LoVo (cell line): ENCODE measurements at places on chromosomes 11 and 22.

DNA sequence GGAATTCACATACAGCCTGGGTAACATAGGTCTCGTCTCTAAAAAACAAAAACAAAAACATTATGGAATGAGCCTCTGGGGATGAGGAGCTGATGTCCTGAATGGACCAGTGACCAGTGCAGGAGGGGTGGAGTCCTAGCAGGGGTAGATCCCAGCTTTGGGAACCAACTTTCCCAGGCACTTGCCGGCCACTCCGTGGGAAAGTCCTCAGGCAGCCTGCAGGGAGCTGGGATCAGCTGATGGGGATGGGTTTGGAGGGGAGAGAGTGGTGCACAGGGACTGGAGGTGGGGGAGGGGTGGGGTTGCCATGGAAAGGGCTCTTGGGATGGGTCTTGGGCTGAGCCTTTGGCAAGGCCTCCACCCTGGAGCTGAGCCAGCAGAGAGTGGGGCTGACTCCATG lies 19.1 kb downstream of the MGAT3 start:
- DNase-seq, result no peak

DNA sequence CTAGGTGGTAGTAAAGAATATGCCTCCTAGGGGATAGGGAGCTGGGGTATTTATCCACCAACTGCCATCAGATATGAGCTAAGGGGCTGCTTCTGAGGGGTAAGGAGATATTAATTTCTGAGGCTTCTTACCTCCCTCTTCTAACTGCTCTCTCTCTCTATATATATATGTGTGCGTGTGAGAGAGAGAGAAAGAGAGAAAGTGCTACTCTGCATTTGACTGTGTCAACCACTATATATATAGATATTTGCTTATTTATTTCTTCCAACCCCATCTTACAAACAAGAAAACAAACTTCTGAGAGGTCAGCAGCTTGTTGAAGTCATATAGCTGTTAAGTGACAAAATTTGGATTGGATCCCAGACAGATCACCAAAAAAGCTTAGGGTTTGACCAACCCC lies 5.9 kb upstream of the HEPACAM start:
- no peak for DNase-seq

DNA sequence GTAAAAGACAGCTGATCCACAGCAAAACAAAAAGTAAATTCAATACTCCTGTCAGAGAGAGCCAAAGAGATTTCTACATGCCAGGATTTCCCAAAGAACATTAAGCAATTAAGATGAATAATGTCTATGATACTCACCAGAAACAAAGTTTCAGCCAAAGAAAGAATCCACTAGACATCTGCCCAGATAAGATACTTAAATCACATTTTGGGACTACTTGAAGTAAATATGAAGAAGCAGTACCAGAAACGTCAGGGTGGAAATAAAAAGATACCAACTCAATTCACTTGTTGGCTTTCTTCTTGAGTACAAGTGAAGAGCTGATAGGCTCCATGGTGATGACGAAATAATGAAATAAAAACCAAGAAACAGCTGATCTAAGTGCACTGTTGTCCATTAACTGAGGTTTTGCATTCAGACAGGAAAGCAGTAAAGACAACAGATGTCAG lies 31.6 kb upstream of the ARHGAP32 start:
- DNase-seq, result no peak

DNA sequence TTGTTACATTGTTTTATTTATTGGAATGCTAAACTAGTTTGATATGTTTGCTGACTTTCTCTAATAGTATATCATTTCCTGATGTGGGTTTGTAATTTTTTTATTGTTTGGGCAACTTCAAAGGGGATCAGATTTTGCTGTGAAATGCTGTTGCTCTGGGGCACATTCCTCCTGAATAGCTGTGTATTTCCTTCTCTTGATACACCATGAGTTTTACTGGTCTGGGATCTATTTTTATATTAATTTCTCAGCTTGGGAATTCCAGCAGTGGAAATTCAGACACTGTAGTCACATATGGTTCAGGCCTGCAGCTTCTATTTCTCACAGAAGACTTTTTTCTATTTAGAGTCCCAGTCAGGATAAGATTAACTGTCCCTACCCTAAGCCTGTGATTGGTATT lies 58.9 kb downstream of the RPUSD4 start:
- DNase-seq, result no peak

DNA sequence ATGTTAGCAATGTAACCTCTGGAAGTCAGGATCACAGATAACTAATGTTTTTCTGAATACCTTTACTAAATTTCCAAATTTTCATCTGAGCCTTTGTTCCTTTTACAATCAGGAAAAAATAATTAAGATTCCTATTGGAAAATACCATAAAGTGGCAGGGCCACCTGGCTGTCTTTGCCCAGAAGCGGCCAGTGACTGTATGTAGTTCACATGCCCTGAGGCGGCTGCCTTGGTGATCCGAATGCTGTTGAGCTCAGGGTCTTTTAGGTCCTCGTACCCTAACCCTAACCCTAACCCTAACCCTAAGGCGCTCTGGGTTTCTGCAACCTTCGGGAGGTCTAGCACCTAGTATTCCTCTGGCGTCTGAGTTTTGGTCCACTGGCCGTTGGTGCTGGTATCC lies 8.5 kb upstream of the ARFGAP3 start:
- DNase-seq, result no peak

DNA sequence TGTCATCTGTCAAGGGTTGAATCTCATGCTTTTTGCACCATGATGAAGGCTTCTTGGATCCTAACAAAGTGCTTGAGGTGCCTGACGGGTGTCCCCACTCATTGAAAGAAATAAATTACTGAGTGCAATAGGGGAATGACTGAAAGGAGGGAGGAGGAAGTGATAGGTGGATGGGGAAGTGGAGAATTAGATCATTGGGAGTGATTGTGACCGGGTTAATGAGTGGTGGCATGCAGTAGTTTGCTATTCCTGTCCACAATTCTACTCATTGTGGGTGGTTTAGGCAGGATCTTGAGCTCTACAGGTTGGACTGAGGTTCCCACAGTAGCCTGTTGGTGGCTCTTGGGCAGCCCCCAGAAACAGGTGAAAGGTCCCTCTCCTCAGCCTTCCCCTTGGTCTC lies 44.3 kb downstream of the THAP12 start:
- no peak for DNase-seq

DNA sequence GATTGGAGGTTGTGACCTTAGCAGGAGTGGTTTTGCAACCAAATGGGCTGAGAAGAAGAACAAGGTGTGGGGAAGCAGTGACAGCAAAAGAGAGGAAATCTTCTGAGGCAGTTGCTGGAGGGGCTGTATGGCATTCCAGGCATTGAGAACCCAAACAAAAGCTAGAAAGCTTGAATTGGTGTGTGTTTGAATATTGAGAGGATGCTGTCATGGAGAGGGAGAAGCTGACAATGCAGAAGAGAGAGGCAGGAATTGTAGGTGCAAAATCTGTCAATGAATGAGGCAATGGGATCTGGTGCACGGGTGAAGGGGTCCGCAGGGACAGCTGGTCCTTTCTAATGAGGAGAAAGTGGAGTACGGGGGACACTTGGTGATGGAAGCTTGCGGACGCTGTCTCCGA lies 123.4 kb downstream of the C11orf91 start:
- DNase-seq, result no peak

GRCh38 chr11:113907681-113908080 lies 3.1 kb downstream of the HTR3B start:
- DNase-seq, result no peak

GRCh38 chr22:46038516-46039430 lies 61.8 kb upstream of the WNT7B start:
- no peak for DNase-seq

DNA sequence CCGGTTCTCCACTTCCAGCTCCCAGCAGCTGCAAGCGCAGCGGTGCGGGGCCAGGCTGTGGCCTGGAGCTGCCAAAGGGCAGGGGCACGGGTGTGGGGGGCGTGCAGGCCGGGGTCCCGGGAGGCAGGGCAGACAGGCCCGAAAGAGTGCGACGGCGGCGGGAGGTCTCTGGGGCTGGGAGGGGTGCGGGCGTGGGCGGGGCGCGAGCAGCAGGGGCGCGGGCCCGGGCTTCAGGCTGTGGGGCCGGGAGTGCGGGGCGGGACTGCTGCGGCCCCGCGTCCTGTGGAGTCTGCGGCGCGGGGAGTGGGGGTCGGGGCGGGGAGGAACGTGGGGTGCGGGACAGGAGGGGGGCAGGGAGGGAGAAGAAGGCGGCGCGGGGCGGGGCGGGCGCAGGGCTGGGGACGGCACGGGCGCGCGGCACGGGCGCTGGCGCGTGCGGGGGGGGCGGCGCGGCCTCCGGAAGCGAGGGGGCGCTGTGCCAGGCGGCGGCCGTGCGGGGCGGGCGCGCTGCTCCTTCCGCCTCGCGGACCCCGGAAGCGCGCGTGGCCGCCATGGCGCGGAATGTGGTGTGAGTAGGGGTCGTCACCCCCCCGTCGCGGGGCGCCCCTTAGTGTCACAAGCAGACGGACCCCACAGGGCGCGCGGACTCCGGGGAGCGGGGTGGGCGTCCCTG lies at the start of gene MRPL23:
TSS of gene MRPL23 (plus strand) at position 521 of the 673 bp plus-strand sequence. CDS start at position 552, 31 bp downstream.
- DNase-seq, result no peak

DNA sequence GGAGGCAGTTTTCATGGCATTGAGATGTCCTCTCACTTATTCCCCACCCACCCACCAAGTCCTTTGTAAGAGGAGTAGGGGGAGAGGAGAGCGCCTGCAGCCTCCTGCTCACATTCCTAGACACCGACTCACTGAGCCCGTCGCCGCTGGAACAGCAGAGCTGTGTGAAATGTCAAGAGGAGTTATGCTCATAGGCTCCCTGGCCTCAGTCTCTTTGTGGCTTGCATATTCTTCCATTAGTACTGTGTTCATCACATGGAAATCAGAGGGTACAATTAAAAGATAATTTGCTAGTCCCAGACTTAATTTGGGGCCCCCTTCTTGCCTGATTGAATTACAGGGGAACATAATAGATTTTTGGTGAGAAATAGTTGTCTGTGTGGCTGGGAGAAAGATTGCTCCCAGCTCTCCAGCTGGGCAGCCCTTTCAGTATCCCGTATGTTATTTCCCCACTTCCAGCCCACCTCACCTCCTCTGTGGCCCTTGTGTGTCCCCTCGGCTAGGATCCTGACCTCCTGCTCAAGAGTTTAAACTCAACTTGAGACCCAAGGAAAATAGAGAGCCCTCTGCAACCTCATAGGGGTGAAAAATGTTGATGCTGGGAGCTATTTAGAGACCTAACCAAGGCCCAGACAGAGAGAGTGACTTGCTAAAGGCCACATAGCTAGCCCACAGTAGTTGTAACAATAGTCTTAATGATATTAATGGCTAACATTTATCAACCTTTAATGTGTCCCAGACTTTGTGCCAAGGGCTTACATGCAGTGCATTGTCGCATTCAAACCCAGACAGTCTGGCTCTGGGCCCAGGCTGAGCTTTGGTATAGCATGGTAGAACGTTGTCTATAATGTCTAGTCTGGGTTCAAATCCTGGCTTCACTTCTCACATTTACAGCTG lies 32.2 kb downstream of the LIMK2 start:
- peak; percentile 56 for DNase-seq

GRCh38 chr11:69485337-69486041 lies 4.0 kb downstream of the LINC01488 start:
- DNase-seq, result no peak

GRCh38 chr11:132551016-132551415 lies 981.3 kb downstream of the OPCML start:
- DNase-seq, result no peak

DNA sequence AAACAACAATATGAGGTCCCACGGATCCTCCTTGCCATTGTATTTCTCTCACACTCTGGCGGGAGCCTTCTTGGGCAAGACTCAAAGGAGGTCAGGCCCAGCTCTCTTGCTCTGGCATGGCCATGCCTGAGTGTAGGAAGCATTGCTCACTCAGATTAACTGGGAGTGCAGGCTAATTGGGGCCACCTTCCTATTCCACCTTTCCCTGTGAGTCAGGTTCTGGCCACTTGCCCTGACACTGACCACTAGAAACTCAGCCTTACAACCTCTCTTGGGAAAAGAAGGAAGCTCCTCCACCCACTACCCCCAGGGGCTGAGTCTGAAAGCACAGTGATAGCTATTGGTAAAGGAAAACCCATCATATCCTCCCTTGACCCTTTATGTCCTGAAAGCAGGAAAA lies 121.8 kb upstream of the NTM start:
- DNase-seq, result no peak

DNA sequence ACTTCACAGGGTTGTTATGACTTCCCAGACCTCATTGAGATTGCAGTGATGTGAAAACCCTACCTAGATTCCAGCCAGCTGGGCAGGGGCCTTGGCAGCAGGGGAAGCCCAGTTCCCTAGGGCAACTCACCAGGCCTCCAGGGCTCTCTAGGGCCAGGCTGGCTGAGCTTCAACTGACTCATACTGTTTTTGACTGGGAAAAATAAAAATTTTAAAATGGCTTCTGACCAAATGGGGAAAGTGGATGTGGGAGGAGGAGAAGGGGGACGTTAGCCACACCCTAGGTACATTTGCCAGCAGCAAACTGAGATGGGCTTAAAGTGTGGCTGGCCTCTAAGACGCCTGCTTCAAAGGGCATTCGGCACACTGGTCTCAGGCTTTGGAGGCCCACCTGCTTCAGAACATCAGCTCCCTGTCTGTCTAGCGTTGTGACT lies 39.0 kb downstream of the BMAL1 start:
- no peak for DNase-seq

DNA sequence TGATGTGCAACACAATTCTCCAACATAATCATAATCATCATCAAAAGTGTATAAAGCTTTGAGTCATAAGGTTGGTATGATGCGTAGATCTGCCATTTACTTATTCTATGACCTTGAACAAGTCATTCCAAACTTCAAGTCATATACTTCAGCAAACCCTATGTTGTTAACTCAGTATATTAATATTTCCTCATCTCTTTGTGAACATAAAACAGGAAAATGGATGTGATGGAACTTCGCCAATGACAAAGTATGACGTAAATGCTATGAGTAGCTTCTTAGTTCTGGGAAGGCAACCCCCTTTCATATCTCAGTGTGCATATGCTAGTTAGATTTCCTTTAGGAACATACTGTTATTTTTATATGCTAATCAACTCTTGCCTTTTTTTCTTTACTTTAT lies 102.7 kb upstream of the ANO3 start:
- no peak for DNase-seq

GRCh38 chr22:45731798-45732495 lies 60.3 kb downstream of the ATXN10 start:
- DNase-seq, result no peak

GRCh38 chr22:23262518-23263332 lies 82.4 kb downstream of the BCR start:
- no peak for DNase-seq

DNA sequence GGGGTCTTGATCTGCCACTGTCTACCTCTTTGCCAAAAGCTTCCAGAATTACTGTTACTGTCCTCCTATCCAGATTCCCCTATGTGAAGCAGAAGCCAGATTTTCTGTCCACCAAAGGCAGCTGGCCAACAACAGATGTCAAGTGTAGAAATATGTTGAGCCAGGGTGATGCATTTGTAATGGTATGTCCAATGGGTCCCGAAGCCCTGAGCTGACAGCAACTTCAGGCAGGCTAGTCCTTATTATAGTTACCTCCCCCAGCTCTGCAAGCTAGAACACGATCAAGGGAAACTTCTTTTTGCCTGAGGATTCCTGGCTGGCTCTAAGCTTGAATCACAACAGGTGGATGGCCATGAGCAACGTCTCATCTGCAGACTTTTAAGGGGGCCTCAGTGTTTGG lies 10.2 kb downstream of the PAMR1 start:
- DNase-seq, result no peak
